ENCODE measurements at places on chromosomes 4 and X. TPM values are rescaled to one million over a fixed set of nuclear protein-coding genes. Genes with fewer than 3 reads are reported as not detected.
A peak's percentile ranks its signal among the peaks of the same experiment; 100 is the strongest.

Gene FGB
- not detected for total RNA-seq

DNA sequence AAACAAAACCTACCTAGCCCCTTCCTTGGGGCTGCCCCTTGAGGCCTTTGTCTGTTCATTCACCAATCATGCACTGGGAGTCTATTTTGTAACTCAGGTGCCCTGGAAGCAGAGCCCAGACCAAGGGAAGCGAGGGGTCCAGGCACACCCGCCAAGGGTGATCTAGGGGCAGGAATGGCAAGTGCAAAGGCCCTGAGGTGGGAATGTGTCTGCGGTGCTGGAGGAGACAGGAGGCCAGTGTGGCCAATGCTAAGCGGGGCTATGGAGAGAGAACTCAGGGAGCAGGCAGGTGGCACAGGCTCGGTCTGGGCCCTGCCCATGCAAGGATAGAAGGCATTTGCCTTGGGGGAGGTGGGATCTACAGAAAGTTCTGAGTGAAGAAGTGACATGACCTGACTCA, 3.5 kb upstream of the SH3BP2 start:
- DNase-seq, result no peak

DNA sequence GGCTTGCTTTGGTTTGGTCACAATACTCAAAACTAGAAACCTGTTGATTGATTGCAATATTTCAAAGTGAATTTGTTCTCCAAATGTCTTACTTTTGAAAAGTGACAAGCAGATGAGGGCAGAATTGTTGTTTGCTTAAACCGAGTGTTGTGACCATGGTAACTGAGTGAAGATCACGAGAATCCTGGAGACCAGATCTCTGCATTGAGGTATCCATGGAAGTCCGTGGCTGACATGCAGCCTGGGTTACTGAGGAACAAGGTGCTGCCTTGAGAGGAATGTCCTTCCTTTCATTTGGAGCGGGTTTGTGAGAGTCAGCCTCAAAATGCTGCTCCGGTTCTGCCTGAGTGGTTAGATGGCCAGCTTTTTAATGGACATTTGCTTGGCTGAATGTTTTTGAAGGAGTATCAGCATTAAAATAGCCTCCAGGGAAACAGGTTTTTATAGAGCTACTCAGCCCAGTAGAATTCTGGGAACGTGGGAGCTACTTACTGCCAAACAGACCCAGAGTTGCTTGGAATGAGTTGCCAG, 31.3 kb downstream of the NYX start:
- no peak for DNase-seq

Gene SLC25A4
- 47.7 TPM for total RNA-seq

DNA sequence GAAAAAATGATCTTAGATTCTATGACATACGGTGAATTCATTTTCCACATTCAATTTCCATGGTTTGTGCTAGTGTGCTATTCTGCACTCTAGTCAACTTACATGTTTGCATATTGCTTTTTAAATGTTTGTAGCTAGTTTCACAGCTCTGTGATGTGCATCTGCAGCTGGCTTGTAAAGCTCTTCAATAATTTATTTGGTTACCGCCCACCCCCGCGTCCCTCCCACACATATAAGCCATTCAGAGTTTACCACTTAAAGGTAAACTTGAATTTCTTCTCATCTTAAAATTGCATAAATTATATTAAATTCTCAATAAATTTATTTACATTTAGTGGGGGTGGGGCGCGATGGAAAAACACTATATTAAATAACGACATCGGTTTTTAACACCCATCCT, 291 bp upstream of the NBDY start:
- DNase-seq, result no peak

- DNase-seq, result peak; percentile 48
Measured at GRCh38 chrX:120365968-120366367, 4.1 kb downstream of the ATP1B4 start.

DNA sequence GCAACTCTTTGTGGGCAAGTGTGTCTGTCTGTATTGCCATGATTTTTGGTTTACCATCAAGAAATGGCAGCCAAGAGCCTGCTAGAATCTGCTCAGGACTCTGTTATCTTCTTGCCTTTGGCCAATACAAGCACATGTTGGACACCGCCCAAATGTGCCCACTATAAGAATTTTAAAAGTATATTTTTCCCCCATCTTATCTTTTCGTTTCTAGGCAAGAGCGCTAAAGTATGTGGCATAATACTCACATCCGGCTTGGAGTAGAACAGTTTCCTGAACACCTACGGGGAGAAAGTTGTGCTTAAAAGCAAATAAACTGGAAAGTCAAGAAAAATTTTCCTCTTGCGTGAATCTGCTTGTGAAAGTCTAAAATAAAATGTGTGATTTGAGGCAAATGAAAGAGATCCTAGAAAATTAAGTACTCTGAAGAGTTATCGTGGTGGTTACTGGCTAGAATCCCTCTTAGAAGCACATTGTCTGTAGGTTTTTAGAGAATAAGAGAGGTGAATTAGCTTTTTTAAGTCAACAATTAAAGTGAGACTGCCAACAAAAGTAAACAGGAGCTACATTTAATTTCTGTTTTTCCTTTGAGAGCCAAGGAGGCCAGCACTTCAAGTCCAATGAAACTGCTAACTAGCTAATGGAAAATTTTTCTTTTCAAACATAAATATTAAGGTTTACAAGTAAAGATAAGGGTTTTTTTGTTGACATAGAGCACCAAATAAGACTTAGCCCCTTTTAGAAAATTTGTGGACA, 220.2 kb downstream of the SOWAHB start:
- no peak for DNase-seq

DNA sequence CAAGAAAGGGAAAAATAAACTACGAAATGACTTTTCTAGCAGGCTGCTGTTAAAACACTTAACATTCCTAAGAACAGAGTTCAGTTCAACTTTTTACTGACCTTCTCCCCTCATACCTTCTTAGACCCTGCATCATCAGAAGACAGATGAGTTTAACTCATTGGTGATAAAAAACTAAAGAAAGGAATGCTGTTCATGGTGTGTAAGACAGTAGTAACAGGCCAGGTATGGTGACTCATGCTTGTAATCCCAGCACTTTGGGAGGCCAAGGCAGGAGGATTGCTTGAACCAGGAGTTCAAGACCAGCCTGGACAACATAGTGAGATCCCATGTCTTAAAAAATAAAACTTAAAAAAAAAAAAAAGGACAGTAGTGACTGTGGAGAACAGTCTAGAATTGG, 16.2 kb downstream of the RBM47 start:
- no peak for DNase-seq

GRCh38 chr4:32169841-32170240, 1449.7 kb downstream of the PCDH7 start:
- no peak for DNase-seq

Gene SPANXC
- total RNA-seq, result not detected

- peak; percentile 91 for DNase-seq
Measured at GRCh38 chr4:185748901-185749390, 63.0 kb downstream of the SORBS2 start.

Gene SLC16A2
- total RNA-seq, result 25.8 TPM

- DNase-seq, result peak; percentile 44
Measured at GRCh38 chrX:131841496-131842437, 181.3 kb upstream of the STK26 start.

Gene SSX1
- not detected for total RNA-seq

GRCh38 chr4:48546336-48546735, 56.3 kb downstream of the ZAR1 start:
- peak; percentile 40 for DNase-seq

GRCh38 chrX:9704876-9705465, 60.7 kb downstream of the GPR143 start:
- no peak for DNase-seq

Gene PAGE5
- total RNA-seq, result not detected

DNA sequence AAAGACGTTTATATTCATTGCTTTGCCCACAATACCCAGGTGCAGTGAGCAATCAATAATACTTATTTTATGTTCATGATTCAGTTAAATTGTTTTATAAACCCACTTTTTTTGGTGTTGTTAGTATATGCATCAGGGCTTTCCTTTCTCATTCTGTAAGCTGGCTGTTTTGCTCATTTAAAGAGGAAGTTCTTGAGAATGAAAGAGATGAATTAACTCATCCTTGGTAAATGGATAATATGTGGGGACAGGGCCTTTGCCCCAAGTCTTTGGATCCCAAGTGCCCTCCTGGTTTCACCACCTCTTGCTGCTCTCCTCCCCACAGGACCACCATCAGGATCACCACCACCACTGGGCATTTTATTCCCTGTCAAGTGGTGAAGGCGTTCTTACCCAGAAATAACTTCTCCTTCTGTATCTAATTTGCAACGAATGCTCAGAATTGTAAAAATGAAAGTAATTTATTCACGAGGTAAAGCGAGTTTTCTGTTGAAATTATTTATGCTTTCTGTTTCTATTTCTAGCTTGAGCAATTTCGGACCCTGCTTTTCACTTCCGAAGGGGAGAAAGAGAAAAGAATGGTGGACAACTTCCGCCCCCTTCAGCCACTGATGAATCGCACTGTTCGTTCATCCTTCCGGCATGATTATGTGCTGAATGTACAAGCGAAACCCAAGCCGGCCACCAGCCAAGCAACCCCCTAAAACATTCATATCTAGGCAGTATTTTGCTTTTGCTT, 8.2 kb upstream of the ZRSR2 start:
- no peak for DNase-seq

DNA sequence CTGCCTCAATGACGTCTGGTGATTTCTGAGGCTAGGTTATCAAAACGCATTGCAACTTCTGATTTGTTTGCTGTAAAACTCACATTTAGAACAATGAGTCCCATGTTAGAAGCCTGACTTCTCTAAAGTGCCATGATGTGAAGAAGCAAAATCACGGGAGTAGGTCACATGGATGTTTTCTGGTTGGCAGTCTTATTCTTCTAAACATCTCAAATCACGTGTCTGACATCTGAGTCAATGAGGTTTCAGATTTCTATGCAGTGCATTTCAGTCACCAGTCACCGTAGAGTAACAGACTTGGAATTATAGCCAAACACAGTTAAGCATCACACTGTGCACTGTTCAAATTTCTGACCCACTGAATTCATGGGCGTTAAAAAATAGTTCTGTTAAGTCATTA, 482.1 kb downstream of the TMA16 start:
- no peak for DNase-seq

DNA sequence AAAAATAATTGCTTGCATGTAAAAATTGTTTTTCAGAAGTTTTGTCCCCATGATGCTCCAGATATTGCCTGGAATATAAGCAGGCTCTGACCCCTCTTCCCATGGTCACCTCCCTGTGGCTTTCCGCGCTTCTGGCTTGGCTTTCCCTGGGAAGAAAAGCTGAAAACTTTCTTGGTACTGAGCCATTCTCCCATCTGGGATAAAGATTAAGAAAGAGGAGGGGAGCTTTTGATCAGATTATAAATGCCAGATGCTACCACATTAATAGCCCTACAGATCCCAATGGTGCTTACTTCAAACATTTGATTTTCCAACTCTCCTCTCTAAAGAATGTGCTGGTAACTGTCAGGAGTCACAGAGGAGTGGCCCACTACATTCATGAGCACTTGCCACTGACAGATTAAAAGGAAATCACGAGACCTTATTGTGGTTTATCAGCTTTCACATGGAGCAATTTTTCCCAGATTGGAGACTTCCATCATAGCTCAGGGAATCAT, 54.4 kb upstream of the GAB1 start:
- DNase-seq, result peak; percentile 22

Gene KLB
- total RNA-seq, result not detected

Gene FOXR2
- not detected for total RNA-seq

Gene CCSER1
- not detected for total RNA-seq

Gene SPANXN3
- total RNA-seq, result not detected

GRCh38 chrX:45557387-45557786, 356.7 kb upstream of the DIPK2B start:
- no peak for DNase-seq

Gene ABLIM2
- 4.0 TPM for total RNA-seq

DNA sequence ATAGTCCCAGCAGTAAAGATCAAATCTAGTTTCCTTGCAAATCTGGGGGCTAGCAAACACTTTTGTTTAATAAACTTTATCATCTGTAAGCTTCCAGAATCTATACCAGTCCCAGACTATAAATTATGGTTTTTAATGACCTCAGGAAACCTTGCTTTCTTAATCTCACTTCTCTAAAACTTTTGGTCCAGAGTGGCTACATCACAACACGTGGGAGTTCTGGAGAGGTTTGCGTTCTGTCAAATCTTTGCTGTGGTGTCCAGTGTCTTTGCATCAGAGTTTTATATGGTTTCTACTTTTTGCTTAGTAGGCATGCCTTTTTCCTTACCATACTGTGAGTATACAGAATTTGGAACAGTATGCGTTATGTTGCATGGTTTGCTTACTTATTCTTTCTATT, 193.9 kb downstream of the ANK2 start:
- no peak for DNase-seq

- DNase-seq, result no peak
Measured at GRCh38 chr4:171342646-171343045, 470.6 kb upstream of the GALNTL6 start.

GRCh38 chrX:34654696-34655490, 2.2 kb downstream of the TMEM47 start:
- peak; percentile 11 for DNase-seq

Gene ZNF182
- 3.0 TPM for total RNA-seq

DNA sequence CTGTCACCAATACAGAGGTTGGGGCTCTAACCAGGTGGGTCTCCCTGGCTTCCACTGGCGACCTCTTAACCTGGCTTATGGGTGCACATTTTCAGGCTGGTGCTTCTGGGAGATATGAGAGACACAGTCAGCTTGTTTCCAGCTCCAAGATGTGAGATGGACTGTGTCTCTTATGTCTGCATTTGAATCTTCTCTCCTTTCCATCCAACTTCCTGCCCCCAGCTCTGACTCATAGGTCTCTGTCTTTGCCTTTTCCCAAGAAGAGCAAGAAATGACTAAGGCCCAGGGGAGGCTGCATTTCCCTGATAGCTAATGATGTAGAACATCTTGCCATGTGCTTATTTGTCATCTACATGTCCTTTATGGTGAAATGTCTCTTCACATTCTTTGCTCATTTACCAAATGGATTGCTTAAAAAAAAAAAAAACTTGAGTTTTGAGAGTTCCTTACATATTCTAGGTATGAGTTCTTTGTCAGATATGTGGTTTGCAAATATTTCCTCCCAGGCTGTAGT, 3.2 kb upstream of the UXT start:
- peak; percentile 63 for DNase-seq

DNA sequence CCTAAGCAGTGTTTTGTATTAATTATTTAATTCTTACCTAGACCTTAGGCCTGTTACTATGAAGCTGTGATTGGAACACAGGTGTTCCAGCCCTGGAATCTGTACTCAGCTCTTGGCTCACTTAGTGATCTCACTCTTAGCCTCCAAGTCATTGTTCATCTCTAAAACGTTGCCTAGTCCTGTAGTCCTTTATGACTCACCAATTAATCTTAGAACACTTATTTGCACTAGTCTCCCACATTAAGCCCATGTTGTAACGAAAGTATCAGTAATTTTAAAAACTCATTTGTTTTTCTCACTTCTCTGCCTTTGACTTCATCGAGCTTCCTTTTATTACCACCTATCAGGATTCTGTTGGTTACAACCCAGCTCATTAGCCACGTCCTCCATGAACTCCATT, 1224.7 kb upstream of the TENM3 start:
- no peak for DNase-seq

Measured in myocyte (in vitro differentiated cells).